ENCODE measurements at places on chromosomes 6 and 20.

DNA sequence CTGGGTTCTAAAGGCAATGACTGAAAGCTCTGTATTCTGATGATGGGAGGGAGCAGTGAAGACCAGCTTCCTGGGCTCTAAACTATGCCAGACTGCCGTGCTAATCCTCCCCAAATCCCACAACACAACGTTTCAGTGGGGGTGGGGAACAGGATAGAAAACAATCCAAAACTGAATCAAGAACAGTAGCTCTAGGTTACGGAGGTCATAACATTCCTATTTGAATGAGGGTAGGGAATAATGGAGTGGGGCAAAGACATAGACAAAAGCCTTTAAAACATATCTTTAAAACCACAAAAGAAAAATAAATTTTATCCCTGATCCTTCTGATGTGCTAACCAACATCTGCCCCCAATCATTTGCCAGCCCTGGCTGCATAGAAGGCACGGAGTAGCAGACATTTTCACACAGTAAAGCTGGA, 7.8 kb downstream of the USP49 start:
- H3K36me3 ChIP-seq, result peaks cover 21% of the 10 kb centered on the region
- peaks cover 17% of the 10 kb centered on the region for H3K4me1 ChIP-seq
- no peaks in the 10 kb centered on the region for H3K27me3 ChIP-seq
- H3K27ac ChIP-seq, result no peak overlapping the region

DNA sequence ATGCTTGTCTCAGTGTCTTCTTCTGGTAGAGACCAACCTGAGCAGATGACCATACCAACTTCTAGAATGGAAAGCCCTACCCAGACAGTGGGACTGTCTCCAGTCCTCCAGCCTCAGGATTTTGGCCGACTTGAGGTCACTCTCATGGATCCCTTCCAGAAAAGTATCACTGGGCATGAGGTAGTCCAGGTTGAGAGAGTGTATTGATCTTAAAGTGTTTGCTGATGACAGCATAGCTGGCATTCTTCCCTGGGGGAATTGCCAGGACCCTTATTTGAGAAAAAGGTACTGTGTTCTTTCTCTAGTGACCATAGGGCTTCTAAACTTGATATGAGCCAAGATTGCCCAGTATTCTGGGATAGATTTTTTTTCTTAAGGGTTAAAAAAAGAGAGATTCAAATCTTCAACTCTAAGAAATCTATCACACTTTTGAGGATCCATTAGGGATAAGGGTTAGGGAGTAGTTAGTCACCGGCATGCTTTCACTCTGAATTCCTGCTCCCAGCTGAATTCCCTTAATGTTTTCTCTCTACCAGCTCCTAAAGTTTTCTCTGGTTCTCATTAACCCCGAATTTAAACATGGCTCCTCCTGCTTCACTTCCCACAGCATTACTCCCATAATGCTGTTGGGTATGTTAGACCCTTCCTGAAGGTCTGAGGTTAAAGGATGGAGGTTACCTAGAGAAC, 73.6 kb upstream of the FLRT3 start:
- no peak overlapping the region for H3K27ac ChIP-seq
- H3K4me1 ChIP-seq, result peaks cover 31% of the 10 kb centered on the region
- H3K4me3 ChIP-seq, result no peak overlapping the region
- no peaks in the 10 kb centered on the region for H3K27me3 ChIP-seq

GRCh38 chr6:29566856-29567255, 7.3 kb upstream of the UBD start:
- H3K36me3 ChIP-seq, result no peaks in the 10 kb centered on the region
- no peak overlapping the region for H3K4me3 ChIP-seq
- H3K4me1 ChIP-seq, result peaks cover 2% of the 10 kb centered on the region
- no peak overlapping the region for H3K27ac ChIP-seq
- H3K27me3 ChIP-seq, result peaks cover 36% of the 10 kb centered on the region
- no peak for DNase-seq

GRCh38 chr6:130116273-130116672, 97.9 kb downstream of the L3MBTL3 start:
- peaks cover 10% of the 10 kb centered on the region for H3K4me1 ChIP-seq
- H3K27me3 ChIP-seq, result no peaks in the 10 kb centered on the region
- no peak overlapping the region for H3K4me3 ChIP-seq

DNA sequence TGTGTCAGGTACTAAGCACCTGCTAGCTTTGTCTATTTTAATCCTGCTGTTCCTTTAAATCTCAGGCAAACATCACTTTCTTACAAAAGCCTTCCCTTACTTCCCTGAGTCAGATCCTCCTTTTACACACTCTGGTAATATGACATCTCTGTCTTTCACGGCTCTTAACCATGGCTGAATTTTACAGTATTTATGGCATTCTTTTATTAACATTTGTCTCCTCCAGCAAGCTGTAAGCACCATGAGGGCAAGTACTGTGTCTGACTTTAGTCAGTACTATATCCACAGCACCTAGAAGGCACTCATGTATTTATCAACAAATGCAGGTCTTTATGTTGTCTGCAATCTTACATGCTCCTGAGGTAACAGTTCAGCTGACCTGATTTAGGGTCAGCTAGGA, 33.7 kb upstream of the HBS1L start:
- no peaks in the 10 kb centered on the region for H3K4me1 ChIP-seq
- no peak overlapping the region for H3K27ac ChIP-seq
- DNase-seq, result no peak
- H3K27me3 ChIP-seq, result peaks cover 10% of the 10 kb centered on the region

GRCh38 chr6:27891320-27891875, 20.8 kb downstream of the OR2B2 start:
- H3K4me1 ChIP-seq, result peaks cover 36% of the 10 kb centered on the region
- H3K27me3 ChIP-seq, result peaks cover 7% of the 10 kb centered on the region
- H3K27ac ChIP-seq, result peak overlapping the region; percentile 100
- no peak overlapping the region for H3K4me3 ChIP-seq
- DNase-seq, result no peak

DNA sequence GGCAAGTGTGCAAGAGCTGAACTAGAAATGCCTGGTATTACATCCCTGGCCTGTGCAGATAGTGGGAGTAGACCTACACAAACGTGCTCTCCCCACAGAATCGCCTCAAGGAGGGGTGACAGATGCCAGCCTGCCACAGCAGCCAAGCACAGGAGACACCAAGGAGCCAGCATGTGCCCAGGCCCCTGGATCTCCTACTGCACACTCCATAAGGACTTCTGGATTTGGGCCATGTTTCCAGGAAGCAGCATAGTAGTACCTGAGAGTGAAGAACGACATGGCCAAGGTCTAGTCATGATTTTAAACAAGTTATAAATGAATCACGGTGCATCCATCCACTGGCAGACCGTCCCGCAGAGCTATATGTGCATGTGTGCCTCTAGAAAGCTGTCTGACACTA, 232.2 kb downstream of the SYNDIG1 start:
- H3K27me3 ChIP-seq, result peaks cover 13% of the 10 kb centered on the region
- no peaks in the 10 kb centered on the region for H3K4me1 ChIP-seq
- H3K27ac ChIP-seq, result no peak overlapping the region
- H3K4me3 ChIP-seq, result no peak overlapping the region
- no peaks in the 10 kb centered on the region for H3K36me3 ChIP-seq

GRCh38 chr6:148503703-148504102, 161.1 kb downstream of the SASH1 start:
- no peak overlapping the region for H3K27ac ChIP-seq
- no peaks in the 10 kb centered on the region for H3K27me3 ChIP-seq
- peaks cover 25% of the 10 kb centered on the region for H3K36me3 ChIP-seq
- H3K4me3 ChIP-seq, result no peak overlapping the region

DNA sequence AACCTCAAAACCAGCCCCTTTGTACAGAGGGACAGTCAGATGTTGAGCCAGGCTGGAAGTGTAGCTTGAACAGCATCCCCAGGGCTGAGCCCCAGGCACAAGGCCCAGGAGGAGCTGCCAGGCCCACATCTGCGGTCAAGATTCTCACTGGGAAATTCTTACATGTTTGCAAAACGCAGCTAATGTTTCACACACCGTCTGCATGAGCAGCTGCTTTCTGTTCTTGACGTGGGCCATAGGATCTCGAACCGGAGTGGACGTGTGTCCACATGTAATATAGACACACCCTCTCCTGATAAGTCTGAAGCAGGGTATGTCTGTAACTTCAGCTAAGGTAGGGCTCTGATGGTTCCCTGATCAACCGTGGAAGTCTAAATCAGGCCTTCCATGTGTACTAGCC, 41.3 kb upstream of the TRAF3IP2 start:
- H3K27ac ChIP-seq, result peak overlapping the region; percentile 29
- peaks cover 5% of the 10 kb centered on the region for H3K36me3 ChIP-seq
- H3K4me3 ChIP-seq, result no peak overlapping the region
- H3K27me3 ChIP-seq, result peaks cover under 1% of the 10 kb centered on the region

All from nephron progenitor cell (in vitro differentiated cells).